ENCODE measurements at places on chromosomes 16 and 17.

DNA sequence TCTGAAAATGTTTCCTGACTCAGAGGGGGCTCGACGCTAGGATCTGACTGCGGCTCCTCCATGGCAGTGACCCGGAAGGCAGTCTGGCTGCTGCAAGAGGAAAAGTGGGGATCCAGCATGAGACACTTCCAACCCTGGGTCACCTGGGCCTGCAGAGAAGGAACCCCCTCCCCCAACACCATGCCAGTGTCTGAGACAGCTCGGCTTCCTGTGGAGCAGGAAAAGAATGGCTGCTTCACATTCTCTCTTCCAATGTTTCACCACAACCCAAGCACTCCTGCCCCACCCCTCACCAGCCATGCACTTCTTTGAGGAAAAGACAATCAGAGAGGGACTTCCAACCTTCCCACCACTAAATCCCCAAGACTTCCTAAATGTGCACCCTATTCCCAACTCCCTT, 10.8 kb downstream of the TP53 start:
- no peak for DNase-seq

GRCh38 chr17:47189732-47190237, 690 bp upstream of the CDC27 start:
- no peak for DNase-seq

DNA sequence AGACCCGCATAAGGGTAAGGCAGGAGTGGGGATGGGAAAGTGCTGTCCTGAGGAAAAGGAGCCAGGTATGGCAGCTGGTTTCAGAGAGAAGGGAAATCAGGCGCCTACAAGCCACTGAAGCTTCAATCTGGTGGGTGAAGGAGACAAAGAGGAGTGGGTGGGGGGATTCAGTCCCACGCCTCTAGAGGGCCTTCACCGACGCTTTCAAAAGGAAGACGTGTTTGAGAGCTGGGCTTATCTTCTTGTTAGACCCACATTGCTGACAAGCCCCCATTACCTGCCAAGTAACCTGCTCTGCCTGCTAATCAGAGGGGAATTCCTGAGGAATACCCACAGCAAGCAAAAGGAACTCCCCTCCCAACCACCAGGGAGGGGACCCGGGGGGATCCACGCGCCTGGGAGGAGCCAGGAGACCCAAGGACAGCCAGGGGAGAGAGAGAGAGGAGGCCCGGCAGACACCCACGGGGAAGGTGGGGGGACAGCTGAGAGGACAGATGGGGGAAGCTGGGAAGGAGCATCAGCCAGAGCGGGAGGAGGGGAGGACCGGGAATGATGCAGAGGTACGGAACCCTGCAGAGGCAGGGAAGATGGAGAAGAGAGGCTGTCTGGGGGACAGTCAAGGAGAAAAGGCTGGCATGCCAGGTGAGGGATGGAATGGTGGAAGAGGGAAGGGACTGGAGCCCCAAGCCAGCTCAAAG, 1.0 kb downstream of the MTMR4 start:
- DNase-seq, result no peak

DNA sequence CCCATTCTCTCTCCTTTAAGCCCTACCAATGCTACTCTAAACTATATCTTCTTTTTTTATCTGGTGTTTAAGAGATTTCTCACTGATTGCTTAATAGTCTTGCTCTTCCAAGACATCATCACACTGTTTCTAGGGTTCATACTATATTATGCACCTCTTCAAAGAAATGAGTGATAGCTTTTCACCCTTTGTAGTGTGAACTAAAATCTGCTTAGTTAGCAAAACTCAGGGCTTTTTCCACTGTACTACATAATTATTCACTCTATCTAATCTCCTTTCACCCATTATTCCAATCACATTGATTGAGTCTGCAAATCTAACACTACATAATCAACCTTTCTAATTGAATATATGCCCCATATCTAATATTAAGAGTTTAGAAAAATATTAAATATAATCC, 456.0 kb upstream of the SOX9 start:
- DNase-seq, result no peak

- DNase-seq, result no peak
Observed at GRCh38 chr17:54493691-54494090, 407.0 kb upstream of the TOM1L1 start.

DNA sequence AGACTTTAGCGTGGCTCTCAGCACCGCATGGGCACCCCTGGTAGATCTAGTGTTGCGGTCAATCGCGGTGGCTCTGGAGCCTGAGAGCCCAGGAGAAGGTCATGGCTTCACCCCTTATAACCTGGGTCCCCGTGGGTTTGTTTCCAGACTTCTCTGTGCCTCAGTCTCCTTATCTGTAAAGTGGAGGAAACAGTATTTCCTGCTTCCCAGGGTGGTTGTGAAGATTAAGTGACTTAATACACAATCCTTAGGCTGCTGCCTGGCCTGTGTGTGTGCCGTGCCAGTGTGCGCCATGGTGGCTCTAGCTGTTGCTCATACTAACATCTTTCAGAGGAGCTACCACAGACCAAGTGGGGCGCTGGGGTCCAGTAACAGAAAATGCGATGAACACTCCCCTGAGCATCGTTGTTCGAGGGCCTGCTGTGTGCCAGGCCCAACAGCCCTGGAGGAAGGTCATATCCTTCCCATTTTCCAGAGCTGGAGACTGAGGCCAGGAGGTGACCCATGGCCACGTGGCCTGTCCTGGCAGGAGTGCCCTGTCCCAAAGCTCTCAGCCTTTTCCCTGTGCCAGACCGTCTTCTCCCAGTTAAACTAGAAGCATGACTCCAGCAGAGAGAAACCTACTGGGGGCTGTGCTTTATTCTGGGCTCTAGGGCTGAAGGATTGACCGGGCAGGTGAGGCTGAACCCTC, 70.1 kb downstream of the CMIP start:
- DNase-seq, result no peak

- no peak for DNase-seq
Observed at GRCh38 chr17:30930495-30930894, 8.8 kb downstream of the ADAP2 start.

DNA sequence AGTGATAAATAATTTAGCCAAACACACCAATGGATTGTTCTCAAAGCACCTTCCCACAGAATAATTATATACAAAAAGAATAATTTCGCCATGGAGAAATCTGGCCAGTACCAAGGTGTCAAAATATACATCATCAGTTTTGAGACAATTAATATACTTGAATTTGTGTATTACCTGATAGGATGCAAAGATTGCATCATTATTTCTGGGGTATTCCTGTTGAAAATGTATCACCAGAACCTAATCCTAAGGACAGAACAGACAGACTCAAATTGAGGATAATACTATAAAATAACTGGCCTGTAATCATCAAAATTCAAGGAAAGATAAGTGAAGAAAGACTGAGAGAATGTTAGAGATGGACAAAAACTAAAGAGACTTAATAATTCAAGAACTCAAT, 111.9 kb downstream of the MRTFB start:
- no peak for DNase-seq

- no peak for DNase-seq
Observed at GRCh38 chr16:81524382-81524781, 79.8 kb downstream of the CMIP start.

DNA sequence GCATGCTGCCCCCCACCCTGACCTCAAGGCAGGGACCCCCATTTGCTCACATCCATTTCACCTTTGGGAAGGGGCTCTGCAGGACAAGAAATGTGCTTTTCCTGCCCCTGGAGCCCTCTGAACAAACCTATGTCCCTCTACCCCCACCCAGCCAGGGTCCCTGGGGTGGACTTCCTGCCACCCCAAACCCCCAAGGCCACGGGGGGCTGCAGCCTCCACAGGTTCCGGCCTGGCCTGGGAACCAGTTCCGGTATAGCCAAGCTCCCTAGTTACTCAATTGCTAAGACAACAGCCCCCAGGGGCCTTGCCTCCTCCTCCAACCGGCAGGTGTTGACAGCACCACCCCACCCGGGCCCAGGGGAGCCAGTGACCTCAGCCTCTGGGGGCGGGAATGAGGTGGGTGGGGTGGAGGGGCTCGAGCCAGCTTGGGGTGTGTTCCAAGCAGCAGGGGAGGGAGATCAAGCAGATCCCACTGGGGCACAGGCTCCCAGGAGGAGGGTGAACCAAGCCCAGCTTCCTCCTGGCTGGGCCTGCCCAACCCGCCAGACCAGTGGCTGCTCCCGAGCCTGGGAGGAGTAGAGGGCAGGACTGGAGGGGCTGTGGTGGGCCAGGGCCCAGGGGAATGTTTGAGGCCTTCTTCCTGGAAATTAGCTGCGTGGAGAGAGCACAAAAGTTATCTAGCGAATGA, 6.6 kb downstream of the PNMT start:
- peak; percentile 76 for DNase-seq

GRCh38 chr16:87747626-87748414, 18.0 kb downstream of the KLHDC4 start:
- DNase-seq, result no peak

- no peak for DNase-seq
Observed at GRCh38 chr17:78899361-78900260, 3.4 kb downstream of the CEP295NL start.

GRCh38 chr17:72142614-72143013, 21.8 kb downstream of the SOX9 start:
- DNase-seq, result no peak

DNA sequence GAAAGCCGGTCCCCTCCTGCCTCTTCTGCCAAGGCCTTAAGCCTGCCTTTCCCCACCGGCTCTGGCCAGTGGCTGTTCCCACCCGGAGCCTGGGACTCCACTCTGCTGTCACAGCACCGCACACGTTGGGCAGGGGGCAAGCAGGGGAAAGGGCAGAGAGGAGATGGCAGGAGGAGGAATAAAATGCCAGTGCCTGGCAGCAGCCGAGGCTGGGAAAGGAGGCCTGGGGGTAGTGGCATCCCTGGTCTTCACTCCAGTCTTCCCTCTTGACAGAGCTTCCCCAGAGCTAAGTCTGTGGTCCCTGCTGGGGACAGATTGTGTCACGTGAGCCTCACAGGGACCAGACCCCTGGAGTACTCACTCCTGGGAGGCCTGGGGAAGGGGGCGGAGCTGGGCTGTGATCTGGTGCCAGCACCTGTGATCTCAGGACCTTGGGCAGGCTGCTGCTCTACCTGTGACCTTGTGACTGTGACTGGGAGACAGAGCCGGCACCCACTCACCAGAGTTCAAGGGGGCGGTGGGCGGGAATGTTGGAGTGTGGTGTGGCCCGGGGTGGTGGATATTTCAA, 97.2 kb upstream of the GSE1 start:
- no peak for DNase-seq

- no peak for DNase-seq
Observed at GRCh38 chr16:30166202-30166902, 17.1 kb upstream of the CORO1A start.

- DNase-seq, result no peak
Observed at GRCh38 chr16:79263425-79263824, 337.1 kb downstream of the MAF start.

GRCh38 chr17:31532081-31532480, 140.6 kb downstream of the RAB11FIP4 start:
- no peak for DNase-seq

DNA sequence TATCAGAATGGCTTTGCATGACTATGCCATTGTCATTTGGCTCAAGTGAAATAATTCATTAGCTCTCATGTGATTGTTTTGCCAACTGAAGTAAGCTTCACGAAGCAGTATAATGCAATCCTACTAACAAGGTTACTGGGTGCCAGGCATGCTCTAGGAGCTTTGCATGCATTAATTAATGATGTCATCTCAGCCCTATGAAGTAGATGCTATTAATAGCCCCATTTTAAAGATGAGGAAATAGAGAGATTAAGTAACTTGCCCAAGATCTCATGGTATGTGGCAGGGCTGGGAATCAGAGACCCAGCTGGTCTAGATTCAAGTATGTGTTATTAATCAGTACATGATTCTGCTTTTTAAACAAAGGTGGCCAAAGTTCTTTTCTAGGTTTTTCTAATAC, 14.1 kb downstream of the KRT39 start:
- DNase-seq, result no peak

DNA sequence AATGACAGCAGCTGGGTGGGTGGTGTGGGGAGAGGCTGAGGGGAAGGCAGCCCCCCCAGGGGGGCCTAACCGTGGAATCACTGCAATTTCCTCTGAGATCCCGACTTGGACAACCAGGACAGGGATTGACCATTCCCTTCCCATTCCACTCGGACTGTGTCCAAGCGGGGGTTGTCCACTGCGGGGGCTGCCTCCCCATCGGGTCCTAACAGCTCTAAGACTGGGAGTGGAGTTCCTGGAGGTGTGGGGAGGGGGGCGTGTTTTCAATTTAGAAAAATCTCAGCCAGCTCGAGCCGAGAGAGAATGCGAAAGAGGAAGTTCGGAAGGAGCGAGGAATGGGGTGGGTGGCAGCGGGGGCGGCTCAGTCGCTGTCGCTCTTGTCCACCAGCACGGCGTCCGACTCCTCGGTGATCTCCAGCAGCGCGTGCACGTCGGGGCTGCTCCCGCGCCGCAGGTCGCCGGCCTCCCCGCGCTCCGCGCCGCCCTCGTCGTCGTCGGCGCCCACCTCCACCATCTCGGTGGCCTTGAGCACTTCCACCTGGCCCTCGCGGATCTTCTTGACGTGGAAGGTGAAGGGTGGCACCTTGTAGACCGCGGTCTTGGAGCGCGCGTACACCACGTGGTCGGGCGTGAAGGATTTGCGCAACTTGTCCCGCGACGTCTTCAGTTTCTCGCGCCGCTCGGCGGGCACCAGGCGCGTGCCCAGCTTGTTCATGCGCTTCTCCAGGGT, 16.2 kb upstream of the STAT3 start:
- DNase-seq, result no peak

GRCh38 chr17:47095268-47095667, 93.8 kb downstream of the CDC27 start:
- no peak for DNase-seq

- DNase-seq, result no peak
Observed at GRCh38 chr17:73030501-73030921, 62.0 kb downstream of the SLC39A11 start.

GRCh38 chr16:11165894-11166665, 89.9 kb downstream of the SOCS1 start:
- peak; percentile 12 for DNase-seq

GRCh38 chr17:64441772-64442540, 7.0 kb upstream of the MILR1 start:
- DNase-seq, result peak; percentile 48

DNA sequence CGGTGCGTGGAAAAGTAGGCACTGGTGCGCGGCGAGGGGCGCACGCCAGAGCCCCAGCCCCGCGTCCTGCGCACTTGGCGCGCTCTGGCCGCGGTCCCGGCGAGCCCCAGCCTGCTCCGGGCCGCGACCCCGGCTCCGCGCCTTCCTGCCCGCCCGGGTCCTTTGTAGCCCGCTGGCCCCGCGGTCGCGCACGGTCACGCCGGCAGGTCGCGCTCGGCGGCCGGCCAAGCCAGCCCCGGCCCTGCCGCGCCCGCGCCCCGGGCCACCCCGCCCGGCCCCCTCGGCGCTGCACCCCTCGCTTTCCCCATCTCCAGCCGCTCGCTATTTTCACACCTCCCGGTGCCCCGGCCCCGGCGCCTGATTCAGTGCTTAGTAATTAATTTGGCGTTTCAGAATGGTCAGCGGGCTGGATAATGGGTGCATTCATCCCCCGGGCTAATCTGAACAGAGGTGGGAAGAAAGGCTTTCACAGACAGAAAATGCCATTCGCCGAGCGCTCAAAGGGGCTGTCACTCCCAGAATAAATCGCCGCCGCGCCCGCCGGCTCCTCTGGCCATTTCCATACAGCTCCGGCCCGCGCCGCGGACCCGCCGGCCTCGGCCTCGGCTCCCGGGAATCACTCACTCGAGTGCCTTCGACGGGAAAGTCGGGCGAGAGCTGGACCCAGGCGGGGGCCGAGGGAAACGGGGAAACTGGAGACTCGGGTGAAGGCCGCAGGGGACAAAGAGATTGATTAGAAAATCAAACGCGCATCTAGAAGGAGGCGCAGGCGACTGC, 17.8 kb upstream of the NTN1 start:
- DNase-seq, result no peak

Measured in heart left ventricle (tissue), 16 donors.